NCI-H345 (cell line): ENCODE measurements at places on chromosomes 11 and 22.
A peak's percentile ranks its signal among the peaks of the same experiment; 100 is the strongest.

- no peak for DNase-seq
These were observed 53.5 kb upstream of the LMO1 start for GRCh38 chr11:8317159-8317558.

DNA sequence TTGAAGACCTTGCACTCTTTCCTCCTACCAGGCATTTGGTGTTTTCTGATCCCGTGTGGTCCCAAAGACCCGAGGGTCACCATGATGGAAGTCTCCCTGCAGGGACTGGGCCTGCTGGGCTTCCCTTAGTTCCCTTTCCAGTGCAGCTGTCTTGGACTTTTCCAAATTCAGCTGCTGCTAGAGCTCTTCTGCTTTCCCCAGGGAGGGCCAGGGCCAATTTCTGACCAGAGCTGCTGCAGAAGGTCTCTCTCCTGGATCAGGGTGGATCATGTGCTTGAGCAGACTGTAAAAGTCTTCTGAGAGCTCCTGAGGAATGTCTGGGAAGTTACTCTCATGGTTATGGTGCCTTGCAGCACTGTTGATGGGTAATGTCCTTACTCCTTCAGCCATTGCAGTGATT, 23.2 kb downstream of the LDLRAD3 start:
- no peak for DNase-seq

GRCh38 chr11:73760679-73761402, at the start of gene RAB6A:
RAB6A (minus strand) TSS chr11:73761074; CDS start chr11:73760635, 439 bp downstream.
- DNase-seq = peak; percentile 100

GRCh38 chr11:20600551-20600950, 1.1 kb downstream of the SLC6A5 start:
- DNase-seq = peak; percentile 4

- no peak for DNase-seq
These were observed 842 bp downstream of the HEPACAM start for GRCh38 chr11:124934862-124935547.

- no peak for DNase-seq
These were observed 232.0 kb downstream of the BUD13 start for GRCh38 chr11:116540645-116541304.

GRCh38 chr11:85854557-85855340, 434 bp upstream of the CCDC83 start:
- peak; percentile 93 for DNase-seq

- DNase-seq = no peak
These were observed 10.0 kb upstream of the MTMR3 start for GRCh38 chr22:29872989-29873388.

- DNase-seq = no peak
These were observed 62.7 kb upstream of the FIBIN start for GRCh38 chr11:26931248-26931631.

GRCh38 chr11:8930456-8931175, 2.1 kb downstream of the C11orf16 start:
- DNase-seq = no peak

GRCh38 chr11:19868281-19868821, 155.7 kb downstream of the NAV2 start:
- peak; percentile 89 for DNase-seq

- peak; percentile 33 for DNase-seq
These were observed 68.3 kb downstream of the BCR start for GRCh38 chr22:23248583-23248982.

DNA sequence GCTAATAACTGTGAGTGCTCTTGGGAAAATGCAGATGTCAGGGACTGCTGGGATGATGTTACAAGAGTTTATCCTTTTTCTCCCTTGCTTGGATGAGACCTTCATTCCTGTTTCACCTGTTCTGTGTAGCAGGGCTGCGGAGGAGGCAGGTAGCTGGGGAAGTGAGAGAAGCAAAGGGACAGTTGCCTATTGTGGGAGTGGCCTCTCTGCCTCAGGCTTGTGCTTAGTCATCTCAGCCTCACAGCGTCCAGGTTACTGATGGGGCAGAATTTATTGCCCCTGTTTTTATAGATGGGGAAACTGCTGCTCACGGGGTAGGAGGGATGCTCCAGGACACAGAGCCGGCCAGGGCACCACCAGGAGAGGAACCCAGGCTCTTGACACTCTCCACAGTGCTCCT, 1.7 kb downstream of the STX3 start:
- DNase-seq = no peak
